ENCODE measurements at places on chromosomes 3 and 15. TPM values are rescaled to one million over a fixed set of nuclear protein-coding genes. Genes with fewer than 3 reads are reported as not detected.
A peak's percentile ranks its signal among the peaks of the same experiment; 100 is the strongest.

DNA sequence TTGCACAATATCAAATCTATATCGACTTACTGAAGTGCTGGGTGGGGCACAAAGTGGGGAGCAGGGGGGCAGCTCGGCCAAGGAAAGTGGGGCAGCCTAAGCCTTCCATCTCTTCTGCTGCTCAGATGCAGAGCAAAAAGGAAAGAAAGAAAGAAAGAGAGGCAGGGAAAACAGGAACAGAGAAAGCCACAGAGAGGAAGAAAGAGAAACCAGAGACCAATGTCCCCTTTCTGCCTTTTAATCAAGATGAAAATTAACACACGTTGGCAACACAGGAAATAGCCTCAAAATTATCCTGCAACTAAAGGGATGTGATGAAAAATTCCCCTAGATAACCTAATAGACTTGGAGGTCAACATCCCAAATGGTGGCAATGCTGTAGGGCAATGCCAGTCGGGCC is 72.2 kb upstream of the RAD18 start:
- no peak for DNase-seq

GRCh38 chr3:150450916-150451315 is 42.8 kb downstream of the TSC22D2 start:
- no peak for DNase-seq

DNA sequence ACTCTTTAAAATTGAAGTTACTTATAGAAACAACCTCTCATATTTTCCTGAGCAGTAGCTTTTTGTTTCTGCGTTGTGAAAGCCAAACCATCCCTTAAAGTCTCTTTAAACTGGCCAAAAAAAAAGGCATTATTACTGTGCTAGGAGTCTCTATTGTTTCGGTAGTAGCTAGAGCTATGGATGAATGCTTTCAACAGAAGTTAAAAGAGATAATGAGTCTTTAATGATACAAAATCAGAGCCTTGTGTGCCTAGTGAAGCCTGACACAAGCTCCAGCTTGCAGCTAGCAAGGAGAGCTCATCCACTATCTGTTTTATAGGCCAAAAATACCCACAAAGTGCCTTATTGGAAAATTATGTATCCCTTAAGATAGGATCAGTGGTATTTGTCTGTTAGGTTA is 360.4 kb upstream of the CDIN1 start:
- no peak for DNase-seq

GRCh38 chr3:177822681-177823096 is 625.4 kb upstream of the TBL1XR1 start:
- no peak for DNase-seq

- no peak for DNase-seq
These were observed 67.4 kb upstream of the HRH1 start for GRCh38 chr3:11086856-11087255.

DNA sequence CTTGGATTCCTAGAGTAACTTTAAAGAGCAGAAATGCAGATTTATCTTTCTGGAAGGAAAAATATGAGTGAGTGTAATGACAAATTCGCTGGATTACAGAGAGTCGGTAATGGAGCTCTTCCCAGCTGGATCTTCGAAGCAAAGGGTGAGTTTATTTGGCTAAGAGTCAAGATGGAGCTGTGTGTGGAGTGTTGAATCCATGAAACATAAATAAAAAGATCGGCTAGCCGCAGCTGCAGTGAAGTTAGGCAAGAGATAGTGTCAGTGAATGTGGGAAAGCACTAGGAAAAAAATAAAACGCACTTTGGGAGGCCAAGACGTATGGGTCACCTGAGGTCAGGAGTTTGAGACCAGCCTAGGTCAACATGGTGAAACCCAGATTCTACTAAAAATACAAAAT is 10.3 kb downstream of the NAALADL2 start:
- no peak for DNase-seq

DNA sequence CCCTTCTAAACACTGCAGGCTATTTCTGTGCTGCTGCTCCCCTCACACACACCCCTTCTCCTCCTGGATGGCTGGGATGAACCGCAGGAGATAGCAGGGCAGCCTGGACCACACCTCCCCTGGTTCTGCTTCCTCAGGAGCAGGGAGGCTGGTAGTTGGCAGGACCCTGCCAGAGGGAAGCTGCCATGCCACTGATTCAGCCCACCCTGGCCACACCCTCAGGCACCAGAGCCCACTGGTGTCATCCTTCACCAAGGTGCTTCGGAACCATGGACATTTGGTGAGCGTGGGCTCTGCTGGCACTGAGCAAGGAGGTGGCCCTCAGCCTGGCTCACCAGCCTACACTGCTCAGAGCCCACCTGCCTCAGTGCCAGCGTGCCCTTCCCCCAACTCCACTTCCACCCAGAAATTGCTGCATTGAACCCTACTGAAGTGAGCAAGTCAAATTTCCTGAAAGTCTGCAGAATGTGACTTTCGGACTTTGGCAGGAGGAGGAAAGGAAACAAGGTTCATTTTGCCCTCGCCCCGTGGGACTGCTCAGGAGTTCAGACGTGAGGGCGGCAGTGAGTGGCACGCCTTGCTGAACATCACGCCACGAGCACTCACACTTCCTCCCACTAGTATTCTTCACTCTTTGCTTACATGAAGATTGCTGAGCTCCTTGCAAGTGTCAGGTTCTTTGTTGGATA is 26.3 kb downstream of the BMF start:
- no peak for DNase-seq

GRCh38 chr15:69499521-69500211 is 47.0 kb downstream of the RPLP1 start:
- no peak for DNase-seq

DNA sequence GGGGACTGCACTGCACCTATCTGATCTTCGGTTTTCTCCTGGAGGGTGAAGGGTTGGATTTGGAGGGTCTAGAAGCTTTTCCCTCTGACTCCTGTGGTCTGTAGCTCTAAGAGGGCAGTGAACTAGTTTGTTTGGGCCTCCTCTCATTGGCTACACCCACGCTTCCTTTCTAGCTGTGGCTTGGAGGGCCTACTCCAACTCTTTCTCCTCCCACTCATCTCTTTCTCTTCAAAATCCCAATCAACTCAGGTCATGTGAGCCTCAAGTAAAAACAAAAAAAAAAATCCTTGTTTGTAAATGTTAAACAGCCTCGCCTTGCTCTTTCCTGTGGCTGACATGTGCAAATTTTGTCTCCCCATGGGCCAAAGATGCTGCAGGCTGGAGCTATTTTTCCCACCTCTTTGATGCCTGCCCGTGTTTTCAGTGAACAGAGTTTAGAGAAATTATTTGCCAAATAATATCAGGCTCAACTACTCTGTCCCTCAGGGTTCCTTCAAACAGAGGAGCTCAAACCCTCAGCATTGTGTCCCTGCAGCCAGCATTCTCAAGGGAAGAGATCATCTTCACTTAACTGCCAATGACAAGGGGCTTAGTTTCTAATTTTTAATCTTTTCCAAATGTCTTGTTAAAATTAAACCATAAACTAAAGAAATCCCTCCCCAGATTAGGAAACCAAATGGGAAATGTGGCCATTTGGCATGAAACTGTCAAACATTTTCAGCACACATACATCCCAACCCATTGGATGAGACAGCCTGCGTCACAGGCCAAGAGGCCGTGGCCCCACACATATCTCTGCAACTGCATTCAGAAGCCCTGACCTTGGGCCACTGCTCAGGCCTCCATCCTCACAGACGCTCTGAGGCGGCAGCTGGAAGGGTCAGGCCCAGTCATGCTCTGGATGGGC is 114.8 kb upstream of the THBS1 start:
- no peak for DNase-seq

GRCh38 chr3:196207833-196208607 is 3.2 kb downstream of the ZDHHC19 start:
- peak; percentile 65 for DNase-seq

DNA sequence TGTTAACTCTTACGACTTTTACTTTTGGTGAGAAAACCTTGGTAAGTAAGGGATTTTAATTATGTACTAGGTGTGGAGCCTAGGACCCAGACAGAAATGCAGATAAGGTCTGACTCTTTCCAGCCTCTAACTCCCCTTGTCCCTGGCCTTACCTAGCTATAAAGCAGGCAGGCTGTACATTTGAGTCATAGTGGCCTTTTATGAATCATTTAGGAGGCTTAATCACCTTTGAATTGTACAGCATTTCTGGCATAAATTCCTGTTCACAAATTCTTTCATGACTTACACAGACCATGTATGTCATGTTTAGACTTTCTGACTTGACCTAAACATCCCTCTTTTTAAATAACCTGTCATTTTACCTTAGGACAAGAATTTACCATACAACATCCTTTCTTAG is 47.4 kb downstream of the CHCHD4 start:
- DNase-seq, result no peak

DNA sequence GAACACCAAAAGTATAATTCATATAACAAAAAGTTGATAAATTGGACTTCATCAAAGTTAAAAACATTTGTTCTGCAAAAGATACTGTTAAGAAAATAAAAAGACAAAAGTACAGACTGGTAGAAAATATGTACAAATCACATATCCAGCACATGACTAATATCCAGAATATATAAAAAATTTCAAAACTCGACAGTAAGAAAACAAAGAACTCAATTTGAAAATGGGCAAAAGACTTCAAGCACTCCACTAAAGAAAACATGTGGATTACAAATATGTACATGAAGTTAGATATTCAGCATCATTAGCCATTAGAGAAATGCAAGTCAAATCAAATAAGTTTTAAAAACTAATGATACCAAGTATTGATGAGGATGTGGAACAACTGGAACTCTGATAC is 6.7 kb downstream of the GK5 start:
- no peak for DNase-seq

DNA sequence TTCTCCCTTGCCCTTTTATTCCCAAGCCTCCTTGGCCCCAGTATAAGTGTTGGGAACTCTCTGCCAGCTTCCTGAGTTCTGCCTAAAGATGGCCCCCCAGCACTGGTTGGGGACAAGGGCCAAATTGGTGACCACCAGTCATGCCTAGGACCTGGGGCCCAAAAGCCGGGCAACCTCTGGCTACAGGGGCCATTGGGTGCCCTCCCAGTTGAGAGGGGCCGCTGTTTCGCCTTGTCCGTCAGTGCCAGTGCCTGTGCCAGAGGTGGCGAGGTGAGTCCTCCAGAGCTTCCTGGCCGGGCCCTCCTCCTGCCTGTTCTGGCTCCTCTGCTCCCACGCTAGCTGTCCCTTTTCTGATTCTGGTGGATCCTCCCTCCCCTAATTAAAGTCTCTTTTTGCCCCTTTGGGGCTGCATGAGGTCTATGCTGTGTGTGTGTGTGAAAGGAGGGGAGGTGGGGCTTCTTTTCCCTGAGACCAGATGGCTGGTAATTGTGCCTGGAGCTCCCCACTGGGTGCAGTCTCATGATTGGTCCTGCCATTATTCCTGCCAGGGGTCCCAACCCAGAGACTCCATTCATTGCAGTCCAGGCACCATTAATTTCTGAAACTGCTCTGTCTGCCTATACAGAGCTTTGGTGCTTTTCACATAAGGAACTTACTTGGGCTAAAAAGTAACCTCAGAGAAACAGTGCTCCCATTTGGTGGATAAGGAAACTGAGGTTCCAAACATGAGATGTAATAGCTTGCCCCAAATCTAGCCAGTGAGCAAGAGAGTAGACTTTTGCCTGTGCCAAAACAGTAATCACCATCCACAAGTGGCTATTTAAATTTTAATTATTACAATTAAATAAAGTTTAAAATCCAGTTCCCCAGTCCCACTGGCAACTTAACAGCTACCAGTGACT is 3.1 kb upstream of the TTLL3 start:
- no peak for DNase-seq

GRK7 gene
- not detected for total RNA-seq

KBTBD13 gene
- total RNA-seq, result not detected

CLRN1 gene
- total RNA-seq, result not detected

WDR53 gene
- total RNA-seq, result 26.7 TPM

TERC gene
- total RNA-seq, result 15.5 TPM

SMCO1 gene
- total RNA-seq, result not detected

AGTR1 gene
- not detected for total RNA-seq
